ENCODE measurements at places on chromosomes 2 and 18.

DNA sequence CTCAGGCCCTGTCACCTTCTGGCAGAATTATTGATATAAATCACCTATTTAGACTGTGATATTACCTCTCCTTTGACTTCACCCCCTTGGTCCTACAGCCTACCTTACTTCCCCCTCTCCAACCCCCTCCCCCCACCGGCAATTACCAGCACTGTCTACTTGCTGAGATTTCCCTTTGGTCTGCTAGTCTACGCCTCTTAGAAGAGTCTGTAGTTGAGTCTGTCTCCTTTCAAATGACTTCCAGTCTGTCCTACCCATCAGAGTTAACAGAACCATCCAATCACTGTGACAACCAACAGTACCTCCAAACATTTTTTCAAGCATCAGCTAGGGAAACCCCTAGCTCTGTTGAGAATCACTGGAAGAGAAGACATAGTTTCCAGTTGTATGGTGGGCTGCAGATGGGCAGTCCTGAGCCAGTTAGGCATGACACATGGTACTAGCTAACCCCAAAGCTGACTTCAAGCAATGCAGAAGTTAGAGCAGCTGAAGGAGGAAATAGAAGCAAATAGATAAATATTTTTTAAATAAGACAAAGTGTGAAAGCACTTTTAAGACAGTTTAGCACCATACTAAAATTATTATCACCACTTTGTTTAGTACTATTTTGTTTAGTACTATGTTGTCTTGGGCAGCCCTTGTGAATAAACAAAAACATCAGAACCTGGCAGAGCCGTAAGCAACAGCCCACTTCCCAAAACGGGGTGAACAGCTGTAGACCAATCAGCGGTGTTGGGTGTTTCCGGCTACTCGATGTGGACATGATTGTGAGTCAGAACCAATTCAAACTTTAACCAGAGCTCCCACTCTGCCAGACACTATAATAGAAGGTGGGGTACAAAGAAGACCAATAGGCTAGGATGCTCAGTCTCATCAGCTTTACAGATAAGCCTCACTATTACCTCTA lies 2.7 kb upstream of the ASNSD1 start:
- no peak for DNase-seq

DNA sequence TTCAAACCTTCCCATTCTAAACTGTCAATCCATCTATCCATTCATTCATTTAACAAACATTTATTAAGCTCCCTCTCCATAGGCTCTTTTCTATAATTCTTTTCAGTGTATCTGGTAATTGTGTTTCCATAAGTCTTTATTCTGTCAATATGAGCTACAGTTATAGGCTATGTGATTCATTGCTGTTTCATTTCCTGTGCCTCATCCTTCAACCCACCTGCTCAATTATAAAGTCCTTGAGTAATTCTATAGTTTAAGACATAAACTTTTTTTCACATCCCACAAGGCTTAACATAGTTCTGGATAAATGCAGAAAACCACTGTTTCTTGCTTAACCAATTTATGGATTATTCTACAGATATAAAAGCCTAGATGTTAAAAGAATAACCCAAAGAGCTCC lies 84.2 kb upstream of the PIK3C3 start:
- DNase-seq: no peak

- no peak for DNase-seq
These were observed 2.0 kb upstream of the ZFAND2B start for GRCh38 chr2:219204425-219205164.

GRCh38 chr2:53609551-53609950 lies 158.1 kb upstream of the CHAC2 start:
- no peak for DNase-seq

GRCh38 chr2:136408795-136409194 lies 290.8 kb upstream of the CXCR4 start:
- DNase-seq: no peak

GRCh38 chr2:42513252-42513918 lies 19.6 kb upstream of the KCNG3 start:
- DNase-seq: no peak

GRCh38 chr2:241061275-241061674 lies 40.8 kb downstream of the MTERF4 start:
- DNase-seq: no peak

- no peak for DNase-seq
These were observed 32.0 kb downstream of the IMPA2 start for GRCh38 chr18:12013186-12013916.

DNA sequence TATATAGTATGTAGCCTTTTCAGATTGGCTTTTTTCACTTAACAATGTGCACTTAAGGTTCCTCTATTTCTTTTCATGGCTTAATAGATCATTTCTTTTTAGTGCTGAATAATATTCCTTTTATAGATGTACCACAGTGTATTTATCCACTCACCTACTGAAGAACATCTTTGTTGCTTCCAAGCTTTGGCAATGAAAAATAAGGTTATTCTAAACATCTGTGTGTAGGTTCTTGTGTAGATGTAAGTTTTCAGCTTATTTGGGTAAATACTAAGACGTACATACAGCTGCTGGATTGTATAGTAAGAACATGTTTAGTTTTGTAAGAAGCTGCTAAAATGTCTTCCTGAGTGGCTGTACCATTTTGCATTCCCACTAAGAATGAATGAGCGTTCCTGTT lies 68.3 kb upstream of the RASGRP3 start:
- no peak for DNase-seq
